ENCODE measurements at places on chromosomes 1 and 21. TPM values are rescaled to one million over a fixed set of nuclear protein-coding genes. Genes with fewer than 3 reads are reported as not detected.

DNA sequence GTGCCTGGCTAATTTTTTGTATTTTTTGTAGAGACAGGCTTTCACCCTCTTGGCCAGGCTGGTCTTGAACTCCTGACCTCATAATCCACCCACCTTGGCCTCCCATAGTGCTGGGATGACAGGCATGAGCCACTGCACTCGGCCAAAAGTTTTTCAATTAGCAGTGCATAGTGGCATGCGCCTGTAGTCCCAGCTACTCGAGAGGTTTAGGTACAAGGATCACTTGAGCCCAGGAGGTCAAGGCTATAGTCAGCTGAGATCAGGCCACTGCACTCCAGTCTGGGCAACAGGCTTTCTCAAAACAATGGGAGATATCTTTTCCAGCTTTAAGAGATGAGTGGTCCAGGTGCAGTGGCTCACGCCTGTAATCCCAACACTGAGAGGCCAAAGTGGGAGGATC lies 30.8 kb downstream of the DAP3 start:
- peaks cover 4% of the 10 kb centered on the region for H3K4me1 ChIP-seq
- peaks cover 6% of the 10 kb centered on the region for H3K36me3 ChIP-seq
- DNase-seq = no peak
- no peak overlapping the region for H3K4me3 ChIP-seq
- H3K27ac ChIP-seq = no peak overlapping the region

DNA sequence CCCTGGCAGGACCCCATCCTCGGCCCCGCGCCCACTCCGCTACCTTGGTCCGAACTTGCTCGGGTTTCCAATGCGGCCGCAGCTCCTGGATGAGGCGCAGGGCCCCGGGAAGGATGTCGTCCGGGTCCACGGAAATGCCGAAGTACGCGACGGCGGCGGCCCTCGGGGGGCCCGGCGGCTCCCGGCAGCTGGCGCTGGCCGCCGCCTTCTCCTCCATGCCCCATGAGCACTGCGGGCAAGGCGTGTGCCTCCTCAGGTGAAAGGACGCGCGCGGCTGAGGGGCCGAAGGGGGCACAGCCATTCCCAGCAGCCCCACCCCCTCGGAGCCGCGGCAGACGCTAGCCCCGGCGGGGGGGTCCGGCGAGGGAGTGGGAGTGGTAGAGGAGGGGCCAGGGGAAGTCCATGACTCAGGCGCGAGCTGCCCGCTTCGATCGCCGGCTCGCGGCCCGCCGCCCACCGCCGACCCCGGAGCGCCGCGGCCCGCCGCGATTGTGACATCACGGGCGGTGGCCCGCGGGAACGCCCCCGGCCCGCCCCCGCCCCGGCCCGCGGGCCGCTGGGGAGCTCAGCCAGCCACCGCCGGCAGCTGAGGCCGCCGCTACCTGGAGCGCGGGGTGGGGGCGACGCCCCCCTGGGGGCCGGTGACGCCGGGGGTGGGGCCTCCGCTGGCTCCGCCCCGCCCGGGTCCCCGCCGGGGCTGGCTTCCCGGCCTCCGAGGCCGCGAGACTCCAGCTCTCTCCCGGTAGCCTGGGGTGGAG lies at the start of gene ETNK2:
ETNK2 (minus strand) TSS at position 493 of the 758 bp plus-strand sequence; CDS start at position 301, 192 bp downstream.
- peak; percentile 55 for DNase-seq
- H3K27me3 ChIP-seq = peaks cover 12% of the 10 kb centered on the region
- H3K36me3 ChIP-seq = no peaks in the 10 kb centered on the region

- H3K36me3 ChIP-seq = no peaks in the 10 kb centered on the region
- peaks cover 4% of the 10 kb centered on the region for H3K4me1 ChIP-seq
- no peak overlapping the region for H3K4me3 ChIP-seq
- H3K27me3 ChIP-seq = peaks cover 9% of the 10 kb centered on the region
- no peak for DNase-seq
Measured at GRCh38 chr1:160680399-160680798, 31.2 kb downstream of the CD48 start.

DNA sequence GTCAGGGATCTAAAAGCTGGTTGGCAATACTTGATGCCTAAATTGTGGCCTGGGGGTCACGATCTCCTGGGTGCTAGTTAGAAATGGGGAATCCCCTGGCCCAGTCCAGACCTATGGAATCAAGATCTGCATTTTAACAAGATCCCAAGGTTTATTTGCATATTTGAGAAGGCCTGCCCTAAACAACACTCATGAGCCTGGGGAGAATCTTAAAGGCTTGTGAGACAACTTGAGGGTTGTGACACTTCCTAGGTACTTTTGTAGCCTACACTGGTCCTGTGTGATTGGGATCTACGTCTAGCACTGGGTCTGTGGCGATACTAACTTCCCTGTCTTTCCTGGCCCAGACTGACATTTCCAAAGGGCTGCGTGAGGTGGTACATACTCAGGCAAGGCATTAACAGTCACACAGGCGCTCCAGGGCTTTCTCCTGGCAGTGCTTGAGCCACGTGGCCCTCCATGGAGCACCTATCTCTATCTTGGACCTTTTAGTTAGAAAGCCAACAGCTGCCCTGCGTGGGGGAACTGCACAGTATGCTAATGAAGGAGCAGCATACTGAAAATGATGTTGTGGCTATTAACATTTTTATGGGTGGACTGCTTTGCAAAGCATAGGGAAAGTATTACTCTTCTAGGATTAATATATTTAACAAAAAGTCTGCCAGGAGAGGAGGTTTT lies 263.1 kb downstream of the ST6GALNAC3 start:
- H3K27me3 ChIP-seq = no peaks in the 10 kb centered on the region
- no peak for DNase-seq
- H3K4me1 ChIP-seq = peaks cover 28% of the 10 kb centered on the region

- H3K36me3 ChIP-seq = no peaks in the 10 kb centered on the region
- H3K4me1 ChIP-seq = no peaks in the 10 kb centered on the region
- H3K27ac ChIP-seq = no peak overlapping the region
- H3K27me3 ChIP-seq = no peaks in the 10 kb centered on the region
- H3K4me3 ChIP-seq = no peak overlapping the region
Measured at GRCh38 chr1:160884579-160884978, 401 bp downstream of the ITLN1 start.

DNA sequence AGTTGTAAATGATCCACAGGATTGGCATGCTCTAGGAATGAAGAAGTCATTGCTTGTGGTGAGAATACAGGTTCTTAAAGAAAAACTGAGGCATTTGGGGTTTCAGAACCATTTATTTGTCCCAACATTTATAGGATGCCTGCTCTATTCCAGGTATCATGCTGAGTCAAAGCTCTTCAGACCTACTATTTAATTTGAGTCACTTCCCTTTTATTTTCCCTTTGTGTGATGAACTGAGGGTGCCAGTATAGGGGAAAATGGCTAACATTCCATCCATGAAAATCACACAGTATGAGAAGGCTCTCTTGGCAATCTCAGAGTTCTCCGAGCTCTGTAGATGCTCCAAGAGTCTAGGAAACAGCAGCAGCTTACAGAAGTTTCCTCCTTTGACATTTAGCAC lies 110.4 kb downstream of the RNF220 start:
- no peak for DNase-seq
- H3K36me3 ChIP-seq = peaks cover 4% of the 10 kb centered on the region
- no peak overlapping the region for H3K4me3 ChIP-seq
- H3K4me1 ChIP-seq = peaks cover 29% of the 10 kb centered on the region
- H3K27me3 ChIP-seq = peaks cover 80% of the 10 kb centered on the region
- no peak overlapping the region for H3K27ac ChIP-seq

DNA sequence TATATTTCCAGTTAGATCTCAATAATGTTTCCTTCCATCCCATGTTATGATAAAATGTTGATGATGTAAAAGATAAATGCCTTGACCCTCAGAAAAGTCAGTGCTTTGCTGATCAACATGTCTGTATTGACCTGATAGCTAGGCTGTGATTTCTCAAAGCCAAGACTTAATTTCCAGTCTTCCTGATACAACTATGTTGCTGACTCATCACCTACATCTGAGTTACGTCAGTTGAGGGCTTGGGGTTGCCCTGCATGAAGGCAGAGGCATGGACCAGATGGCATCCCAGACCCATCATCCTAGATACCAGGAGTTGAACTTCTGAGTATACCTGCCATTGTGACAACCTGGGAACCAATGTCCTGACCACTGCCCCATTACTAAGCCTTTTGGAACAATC lies 4.8 kb downstream of the LCE1D start:
- no peak for DNase-seq
- H3K27ac ChIP-seq = no peak overlapping the region
- peaks cover 2% of the 10 kb centered on the region for H3K36me3 ChIP-seq
- no peak overlapping the region for H3K4me3 ChIP-seq

GRCh38 chr1:71583756-71584155 lies 502.9 kb upstream of the ZRANB2 start:
- no peaks in the 10 kb centered on the region for H3K36me3 ChIP-seq
- H3K4me3 ChIP-seq = no peak overlapping the region
- no peaks in the 10 kb centered on the region for H3K27me3 ChIP-seq
- no peak for DNase-seq

DNA sequence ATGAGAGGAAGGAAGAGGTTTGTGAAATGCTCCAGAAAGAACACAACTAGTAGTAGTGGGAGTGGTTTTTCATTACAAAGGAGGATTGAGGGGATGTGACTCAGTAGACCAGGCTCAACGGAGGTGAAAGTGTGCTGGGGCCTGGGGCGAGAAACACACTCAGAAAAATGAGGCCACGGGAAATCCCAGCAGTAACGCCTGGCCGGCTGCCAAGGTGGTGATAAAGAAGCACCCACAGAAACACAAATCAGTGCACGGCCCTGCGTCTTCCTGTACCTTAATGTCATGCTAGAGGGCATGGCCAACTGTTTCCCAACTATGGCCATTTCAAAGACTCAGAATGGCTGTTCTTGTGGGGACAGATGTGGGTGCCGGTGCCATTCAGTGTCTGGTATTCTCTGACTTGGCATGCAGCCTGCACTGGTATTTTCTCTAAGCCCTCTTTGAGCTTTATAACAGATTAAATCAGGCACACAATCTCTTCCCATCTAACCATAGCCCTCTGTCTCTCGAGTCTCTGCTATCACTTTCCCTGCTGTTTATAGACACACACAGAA lies 38.2 kb downstream of the URB2 start:
- no peak overlapping the region for H3K27ac ChIP-seq
- H3K27me3 ChIP-seq = no peaks in the 10 kb centered on the region
- DNase-seq = no peak

DNA sequence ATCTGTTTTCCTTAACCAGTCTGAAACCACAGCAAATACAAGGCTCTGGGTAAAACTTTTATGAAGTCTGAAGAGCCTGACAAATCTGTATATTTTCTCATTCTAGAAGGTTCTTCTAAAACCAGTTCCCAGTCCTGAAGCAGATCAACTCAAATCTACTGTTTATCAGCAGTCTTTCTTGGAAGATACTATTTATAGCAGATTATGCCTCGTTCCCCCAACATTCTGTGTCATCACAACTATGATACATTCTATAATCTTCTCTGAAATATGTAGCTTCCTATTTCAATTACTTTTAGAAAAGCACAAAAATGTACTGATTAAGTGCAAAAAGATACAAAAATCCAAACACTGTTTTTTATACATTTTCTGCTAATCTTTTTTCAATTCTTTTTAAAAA lies 67.5 kb downstream of the NIBAN1 start:
- H3K4me1 ChIP-seq = no peaks in the 10 kb centered on the region
- no peak overlapping the region for H3K27ac ChIP-seq
- no peak overlapping the region for H3K4me3 ChIP-seq
- no peak for DNase-seq
- peaks cover 3% of the 10 kb centered on the region for H3K27me3 ChIP-seq

DNA sequence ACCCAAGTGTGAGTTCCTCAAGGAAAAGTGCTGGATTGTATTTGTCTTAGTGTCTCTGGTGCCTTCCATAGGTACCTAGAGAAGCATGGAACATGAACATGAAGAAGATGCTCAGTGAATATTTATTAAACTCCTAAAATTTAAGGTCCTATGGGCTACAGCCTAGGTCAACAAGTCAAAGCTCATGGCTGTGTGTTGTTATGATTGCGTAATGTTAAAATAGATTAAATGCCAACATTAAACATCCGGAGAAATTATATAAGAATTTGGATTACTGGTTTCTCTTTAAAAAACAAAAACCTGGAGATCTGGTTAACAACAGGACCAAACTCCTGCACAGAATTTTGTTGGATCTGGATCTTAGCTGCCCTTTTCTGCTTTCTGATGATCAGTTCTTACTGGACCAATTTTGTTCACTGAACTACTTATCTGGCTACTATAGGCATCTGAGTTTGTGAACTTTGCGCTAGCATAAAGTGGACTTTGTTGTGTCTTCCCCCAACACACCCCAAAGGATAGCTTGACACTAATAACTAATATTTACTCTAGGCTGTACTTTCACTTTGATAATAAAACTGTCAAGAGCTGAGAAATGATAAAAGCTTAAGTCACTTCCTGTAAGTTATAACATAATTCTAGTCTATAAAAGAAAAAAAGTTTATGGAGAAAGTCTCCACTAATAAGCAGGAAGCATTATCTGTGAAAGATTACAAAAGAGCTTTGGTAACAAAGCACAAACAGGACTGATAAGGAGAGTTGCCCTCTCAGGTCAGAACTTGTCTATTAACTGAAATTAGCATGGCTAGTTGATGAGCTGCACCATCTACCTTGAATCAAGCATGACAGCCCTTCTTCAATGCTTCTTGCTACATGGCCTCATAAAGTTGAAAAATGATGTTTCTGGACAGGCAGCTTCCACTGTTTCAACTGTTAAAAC lies 20.7 kb downstream of the F5 start:
- DNase-seq = no peak
- H3K4me1 ChIP-seq = peaks cover 12% of the 10 kb centered on the region
- peaks cover 19% of the 10 kb centered on the region for H3K27me3 ChIP-seq
- H3K36me3 ChIP-seq = peaks cover 6% of the 10 kb centered on the region

DNA sequence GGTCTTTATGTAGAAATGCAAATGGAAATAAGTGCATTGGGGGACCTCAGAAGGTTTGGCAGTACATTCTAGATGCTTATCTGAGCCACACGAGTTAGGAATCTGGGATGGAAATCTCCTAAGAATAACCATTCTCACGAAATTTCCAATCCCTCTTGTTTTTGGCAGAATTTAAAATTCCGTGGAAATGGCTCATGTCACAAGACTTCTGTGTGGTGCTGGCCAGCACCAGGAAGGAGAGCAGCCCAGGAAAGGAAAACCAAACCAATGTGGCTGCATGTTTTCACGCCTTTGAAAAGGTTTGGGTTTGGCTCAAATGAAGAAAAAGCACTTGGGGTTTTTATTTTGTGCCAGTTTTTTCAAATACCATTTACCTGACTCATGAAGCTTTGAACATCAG lies 80.1 kb upstream of the KCNK2 start:
- no peaks in the 10 kb centered on the region for H3K27me3 ChIP-seq
- no peak overlapping the region for H3K4me3 ChIP-seq
- H3K36me3 ChIP-seq = no peaks in the 10 kb centered on the region
- DNase-seq = no peak
- H3K27ac ChIP-seq = no peak overlapping the region

LCE1A gene
- not detected for total RNA-seq

RSPO1 gene
- 0.50 TPM for total RNA-seq

HES3 gene
- 25.2 TPM for total RNA-seq

PKP1 gene
- total RNA-seq = not detected

ALDH4A1 gene
- total RNA-seq = 19.5 TPM

RAB4A gene
- 69.0 TPM for total RNA-seq

NR1I3 gene
- not detected for total RNA-seq

ST6GALNAC3 gene
- total RNA-seq = 19.4 TPM

PLA2G2A gene
- not detected for total RNA-seq

LRRC71 gene
- not detected for total RNA-seq

GPR161 gene
- total RNA-seq = 48.7 TPM

ACP6 gene
- total RNA-seq = 21.8 TPM

AQP10 gene
- not detected for total RNA-seq

Data from neural crest cell (in vitro differentiated cells).